SW 1271 (cell line): ENCODE measurements at places on chromosomes 1 and 21.

DNA sequence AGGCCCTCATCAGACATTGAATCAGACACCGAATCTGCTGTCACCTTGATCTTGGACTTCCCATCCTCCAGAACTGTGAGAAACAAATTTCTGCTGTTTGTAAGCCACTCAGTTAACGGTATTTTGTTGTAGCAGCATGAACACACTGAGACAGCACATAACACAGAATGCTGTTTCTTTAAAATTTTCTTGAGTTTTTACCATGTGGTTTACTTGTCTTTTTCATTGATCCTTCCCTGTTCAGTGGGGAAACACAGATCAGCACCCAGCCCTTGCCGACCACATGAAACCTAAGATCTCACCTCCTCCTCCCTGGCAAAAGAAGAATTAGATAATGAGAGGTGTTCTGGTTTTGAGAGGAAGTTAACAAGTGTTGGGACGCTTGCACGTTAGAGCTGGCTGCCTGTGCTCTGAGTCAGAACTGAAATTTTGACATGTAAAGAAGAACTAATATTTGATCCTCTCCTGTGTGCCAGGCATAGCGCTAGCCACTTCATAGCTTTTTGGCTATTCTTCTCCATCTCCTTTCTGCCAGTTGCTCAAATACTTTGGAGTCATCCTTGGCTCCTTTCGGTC, 179.6 kb downstream of the DHRS3 start:
- no peak for DNase-seq

DNA sequence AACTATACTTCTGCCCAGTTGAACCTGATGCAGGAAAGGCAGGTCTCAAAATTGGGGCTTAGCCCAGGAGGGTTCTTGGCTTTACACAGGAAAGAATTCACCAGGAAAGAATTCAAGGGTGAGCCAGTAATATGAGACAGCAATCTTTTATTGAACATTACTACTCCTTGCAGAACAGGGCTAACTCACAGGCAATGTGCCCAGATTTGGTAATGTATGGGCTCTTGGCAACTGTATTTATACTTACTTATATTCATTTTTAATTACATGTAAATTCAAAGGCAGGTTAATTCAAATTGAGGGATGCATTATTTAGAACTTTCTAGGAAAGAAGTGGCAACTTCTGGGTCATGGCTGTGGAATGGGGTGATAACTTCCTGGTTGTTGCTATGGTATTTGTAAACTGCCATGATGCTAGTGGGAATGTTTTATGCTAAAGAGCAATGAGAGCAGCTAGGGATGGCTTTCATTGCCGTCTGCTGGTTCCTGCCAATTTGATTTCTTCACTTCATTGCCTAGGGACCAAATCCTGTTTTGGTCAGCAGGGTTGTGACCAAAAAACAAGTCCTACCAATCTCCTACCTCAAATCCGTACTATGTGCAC, 107.5 kb downstream of the CHRM3 start:
- DNase-seq, result no peak

GRCh38 chr1:77412820-77413530, 131.2 kb downstream of the AK5 start:
- no peak for DNase-seq

- DNase-seq, result no peak
These were observed 362 bp upstream of the ROR1 start for GRCh38 chr1:63773496-63773814.

GRCh38 chr1:17420391-17420918, 19.0 kb downstream of the RCC2 start:
- no peak for DNase-seq

DNA sequence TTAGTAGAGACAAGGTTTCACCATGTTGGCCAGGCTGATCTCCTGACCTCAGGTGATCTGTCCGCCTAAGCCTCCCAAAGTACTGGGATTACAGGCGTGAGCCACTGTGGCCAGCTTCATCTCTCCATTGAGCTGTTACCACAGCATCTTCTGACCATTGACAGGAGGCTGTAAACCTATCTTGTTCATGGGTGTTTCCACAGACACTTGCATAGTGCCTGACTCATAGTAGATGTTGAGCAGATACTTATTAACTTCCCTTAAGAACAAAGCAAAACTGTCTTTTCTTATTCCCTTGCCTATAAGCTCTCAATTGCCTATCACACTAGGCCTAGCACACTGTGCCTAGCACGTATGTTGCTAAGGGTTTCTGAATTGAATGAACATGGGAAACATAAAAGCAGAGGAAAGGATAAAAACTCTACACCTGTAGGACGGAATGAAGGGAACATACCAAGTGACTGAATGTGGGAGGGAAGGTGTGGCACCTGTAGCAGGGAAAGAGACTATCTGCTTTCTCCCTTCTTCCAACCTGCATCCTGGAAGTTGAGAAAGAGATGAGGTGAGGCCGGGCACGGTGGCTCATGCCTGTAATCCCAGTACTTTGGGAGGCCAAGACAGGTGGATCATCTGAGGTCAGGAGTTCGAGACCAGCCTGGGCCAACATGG, 1.2 kb upstream of the C1orf54 start:
- DNase-seq, result no peak
